ENCODE measurements at places on chromosomes 7 and 10.
A peak's percentile ranks its signal among the peaks of the same experiment; 100 is the strongest.

GRCh38 chr7:113768387-113768786 is 150.4 kb downstream of the PPP1R3A start:
- no peak for DNase-seq

DNA sequence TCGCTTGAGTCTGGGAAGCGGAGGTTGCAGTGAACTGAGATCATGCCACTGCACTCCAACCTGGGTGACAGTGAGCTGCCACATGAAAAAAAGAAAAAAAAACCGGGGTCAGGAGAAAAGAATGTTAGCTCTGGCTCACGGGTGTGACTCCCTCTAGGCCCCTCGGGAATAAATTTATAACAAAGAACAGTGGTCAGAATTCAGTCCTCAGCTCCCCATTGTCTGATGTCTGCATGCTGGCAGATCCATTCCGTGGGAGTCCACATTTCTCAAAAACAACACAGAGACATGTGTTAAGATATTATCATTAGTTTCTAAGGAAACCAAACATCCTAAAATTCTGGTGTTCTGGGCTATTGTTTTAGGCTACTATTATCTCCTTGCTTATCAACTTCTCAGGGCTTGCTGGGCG is 90.6 kb downstream of the MARCHF5 start:
- DNase-seq: no peak

DNA sequence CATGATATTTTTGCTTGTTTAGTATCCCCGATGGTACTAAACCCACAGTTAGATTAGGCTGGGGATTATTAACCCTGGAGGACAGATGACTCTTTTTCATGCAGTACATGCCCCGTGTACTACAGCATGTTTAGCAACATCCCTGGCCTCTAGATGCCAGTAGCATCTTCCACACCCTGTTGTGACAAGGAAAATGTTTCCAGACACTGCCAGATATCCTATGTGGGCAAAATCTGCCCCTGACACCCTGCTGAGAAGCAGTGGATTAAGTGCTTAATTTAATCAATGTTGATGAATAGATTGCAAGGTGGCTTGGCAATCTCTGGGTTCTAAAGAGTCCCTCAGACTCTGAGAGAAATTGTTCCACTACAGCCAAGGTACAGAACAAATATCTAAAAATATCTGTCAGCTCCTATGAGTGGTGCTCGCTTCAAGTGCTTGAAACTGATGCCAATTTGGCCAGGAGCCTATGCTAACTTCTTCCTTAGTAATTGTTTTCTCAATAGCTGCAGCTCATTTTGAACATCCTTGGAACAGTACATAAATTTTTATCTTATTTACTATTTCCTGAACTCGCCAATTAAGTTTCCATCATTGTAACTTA is 247.0 kb downstream of the SORCS1 start:
- DNase-seq: no peak

GRCh38 chr7:94044806-94045205 is 40.7 kb upstream of the BET1 start:
- no peak for DNase-seq

DNA sequence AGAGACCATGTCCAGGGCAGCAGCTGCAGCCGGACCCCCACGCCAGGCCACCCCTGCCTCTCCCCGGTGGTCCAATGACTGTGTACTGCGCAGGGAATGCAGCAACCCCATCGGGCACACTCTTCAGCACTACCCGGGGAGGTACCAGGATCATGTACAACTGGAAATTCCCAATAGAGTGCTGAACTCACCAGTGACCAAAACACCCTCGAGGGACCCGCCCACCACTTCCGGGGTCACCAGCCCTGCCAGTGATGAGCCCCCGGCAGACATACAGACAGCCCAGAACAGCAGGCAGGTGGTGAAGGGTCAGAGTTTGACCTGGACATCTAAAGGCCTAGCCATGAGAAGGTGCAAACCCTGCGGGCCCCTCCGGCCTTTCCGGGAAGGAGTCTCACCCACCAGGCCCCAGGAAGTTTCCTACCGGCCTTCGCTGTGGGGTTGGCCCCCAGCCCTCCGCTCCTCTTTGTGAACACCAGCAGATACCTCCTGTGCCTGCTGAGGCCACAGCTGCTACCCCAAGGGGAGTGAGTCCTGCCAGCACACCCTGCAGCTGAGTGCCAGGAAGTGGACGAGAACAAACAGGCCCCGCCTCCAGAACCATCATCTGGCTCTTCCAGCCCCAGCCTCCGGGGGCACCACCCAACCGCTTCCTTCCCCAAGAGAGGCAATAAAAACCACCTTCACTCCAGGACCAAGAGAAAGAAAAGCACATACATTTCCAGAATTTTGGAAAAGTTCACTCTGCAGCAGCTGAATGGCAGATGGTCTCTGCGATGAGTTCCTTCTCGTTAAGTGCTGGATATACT is 5.0 kb upstream of the ANKRD61 start:
- peak; percentile 24 for DNase-seq

DNA sequence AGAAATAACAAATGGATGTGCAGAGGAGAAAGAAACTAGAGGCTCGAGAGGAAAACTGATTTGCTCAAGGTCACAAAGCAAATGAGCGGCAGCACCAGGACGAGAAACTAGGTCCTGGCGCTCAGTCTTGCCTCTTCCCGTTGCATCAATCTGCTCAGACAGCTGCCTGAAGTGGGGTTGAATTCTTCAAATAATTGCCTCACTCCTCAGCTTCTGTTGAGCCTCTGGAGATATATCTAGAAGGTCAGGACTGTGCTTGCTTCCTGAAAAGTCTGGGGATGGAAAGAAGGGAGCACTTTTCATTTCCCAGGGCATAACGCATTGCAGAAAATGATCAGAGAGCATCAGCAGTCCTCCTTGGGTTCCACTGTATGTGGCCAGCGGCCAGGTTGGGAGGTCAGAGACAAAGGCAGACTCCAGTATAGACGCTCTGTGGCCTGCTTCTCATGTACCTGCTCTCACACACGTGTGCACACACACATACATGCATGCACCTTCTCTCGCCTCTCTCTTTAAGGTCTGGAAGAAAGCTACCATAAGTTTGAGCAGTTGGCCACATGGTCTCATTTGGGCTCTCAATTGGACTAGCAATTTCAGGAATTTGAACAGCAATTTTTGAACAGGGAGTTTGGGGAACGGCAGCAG is 83.7 kb upstream of the DUSP5 start:
- no peak for DNase-seq

- no peak for DNase-seq
Observed at GRCh38 chr7:155381852-155382801, 75.8 kb upstream of the EN2 start.

DNA sequence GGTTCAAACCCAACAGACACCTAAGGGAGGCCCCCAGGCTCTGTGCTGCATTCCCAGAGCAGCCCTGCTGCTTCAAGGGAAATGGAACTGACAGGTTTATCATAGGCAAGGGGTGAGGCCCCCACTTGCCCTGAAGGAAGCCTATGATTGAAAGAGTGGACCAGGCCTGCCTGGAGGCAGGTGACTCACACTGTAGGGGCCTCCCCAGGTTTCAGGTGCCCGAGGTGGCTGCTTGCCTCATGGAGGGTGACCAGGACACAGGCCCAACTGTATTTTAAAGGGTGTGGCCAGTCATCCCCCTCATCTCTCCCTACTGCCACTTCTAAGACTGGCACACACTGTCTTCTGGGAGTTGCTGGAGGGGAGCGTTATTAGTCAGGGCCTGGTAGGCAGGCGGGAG is 85.4 kb downstream of the ATXN7L1 start:
- no peak for DNase-seq

DNA sequence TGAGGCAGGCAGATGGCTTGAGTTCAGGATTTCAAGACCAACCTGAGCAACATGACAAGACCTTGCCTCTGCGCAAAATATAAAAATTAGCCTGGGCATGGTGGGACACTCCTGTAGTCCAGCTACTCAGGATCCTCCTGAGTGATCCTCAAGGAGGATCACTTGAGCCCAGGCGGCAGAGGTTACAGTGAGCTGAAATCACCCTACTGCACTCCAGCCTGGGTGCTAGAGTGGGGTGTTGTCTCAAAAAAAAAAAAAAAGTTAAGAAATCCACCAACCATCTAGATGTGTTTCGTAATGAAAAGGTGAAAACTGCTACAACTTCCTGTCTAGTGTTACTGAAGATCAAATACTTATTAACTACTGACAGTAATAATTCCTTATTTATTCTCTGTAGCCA is 8.1 kb downstream of the GLCCI1 start:
- DNase-seq: no peak
